Left lung (tissue), 14 donors: ENCODE measurements at places on chromosomes 5 and 9. TPM values are rescaled to one million over a fixed set of nuclear protein-coding genes. Genes with fewer than 3 reads are reported as not detected.

ST6GALNAC4 gene
- polyA plus RNA-seq: 23.0 TPM

ANKDD1B gene
- polyA plus RNA-seq: 4.7 TPM

DNA sequence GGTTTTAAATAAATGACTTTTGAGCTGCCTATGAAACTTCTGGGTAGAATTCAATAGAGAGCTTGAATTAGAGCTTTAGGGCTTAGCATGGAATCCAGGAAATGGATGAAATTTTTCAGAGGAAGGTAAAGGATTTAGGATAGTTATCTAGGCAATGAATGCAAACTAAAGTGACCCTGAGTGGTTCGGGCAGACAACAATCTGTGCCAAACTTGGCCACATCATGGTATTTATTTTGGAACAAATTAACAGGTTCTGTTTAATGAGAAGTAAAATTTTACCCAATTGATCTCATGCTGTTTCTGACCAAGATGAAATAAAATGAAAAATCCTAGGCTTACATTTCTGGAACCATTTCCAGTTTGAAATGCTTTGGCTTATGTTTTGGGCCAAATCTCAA, 934.4 kb downstream of the MAT2B start:
- H3K4me1 ChIP-seq: no peaks in the 10 kb centered on the region
- no peak overlapping the region for H3K4me3 ChIP-seq
- H3K27ac ChIP-seq: no peak overlapping the region
- no peaks in the 10 kb centered on the region for H3K36me3 ChIP-seq

GRCh38 chr9:109721001-109721400, 59.0 kb upstream of the PALM2AKAP2 start:
- no peak overlapping the region for H3K27ac ChIP-seq
- no peak for DNase-seq
- no peaks in the 10 kb centered on the region for H3K36me3 ChIP-seq

GRCh38 chr5:66967102-66967501, 229.5 kb downstream of the CD180 start:
- H3K27me3 ChIP-seq: no peaks in the 10 kb centered on the region
- H3K27ac ChIP-seq: no peak overlapping the region
- no peak for DNase-seq
- no peaks in the 10 kb centered on the region for H3K36me3 ChIP-seq
- peaks cover 6% of the 10 kb centered on the region for H3K4me1 ChIP-seq

- DNase-seq: no peak
- H3K4me1 ChIP-seq: no peaks in the 10 kb centered on the region
- H3K36me3 ChIP-seq: no peaks in the 10 kb centered on the region
- H3K27me3 ChIP-seq: no peaks in the 10 kb centered on the region
Observed at GRCh38 chr9:136016572-136017288, 55.6 kb upstream of the UBAC1 start.

DNA sequence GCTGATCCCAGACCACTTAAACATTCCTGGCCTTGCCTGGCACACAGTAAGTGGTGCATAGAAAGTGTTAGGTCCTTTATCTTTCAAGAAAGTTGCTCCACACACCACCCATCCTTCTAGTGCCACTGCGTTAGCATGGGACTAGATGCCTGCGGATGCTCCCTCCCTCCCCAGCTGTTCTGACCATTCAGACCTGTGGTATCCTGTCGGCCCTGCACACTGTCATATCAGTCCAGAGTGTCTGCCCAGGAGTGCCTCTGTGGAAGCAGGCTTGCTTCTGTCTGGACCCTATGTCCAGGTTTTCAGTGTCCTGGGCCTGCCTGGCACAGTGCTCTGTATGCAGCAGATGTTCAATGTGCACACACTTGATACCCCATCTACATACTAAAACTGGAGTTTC, 38.3 kb upstream of the SMU1 start:
- H3K27me3 ChIP-seq: no peaks in the 10 kb centered on the region
- H3K27ac ChIP-seq: no peak overlapping the region
- no peaks in the 10 kb centered on the region for H3K36me3 ChIP-seq

DNA sequence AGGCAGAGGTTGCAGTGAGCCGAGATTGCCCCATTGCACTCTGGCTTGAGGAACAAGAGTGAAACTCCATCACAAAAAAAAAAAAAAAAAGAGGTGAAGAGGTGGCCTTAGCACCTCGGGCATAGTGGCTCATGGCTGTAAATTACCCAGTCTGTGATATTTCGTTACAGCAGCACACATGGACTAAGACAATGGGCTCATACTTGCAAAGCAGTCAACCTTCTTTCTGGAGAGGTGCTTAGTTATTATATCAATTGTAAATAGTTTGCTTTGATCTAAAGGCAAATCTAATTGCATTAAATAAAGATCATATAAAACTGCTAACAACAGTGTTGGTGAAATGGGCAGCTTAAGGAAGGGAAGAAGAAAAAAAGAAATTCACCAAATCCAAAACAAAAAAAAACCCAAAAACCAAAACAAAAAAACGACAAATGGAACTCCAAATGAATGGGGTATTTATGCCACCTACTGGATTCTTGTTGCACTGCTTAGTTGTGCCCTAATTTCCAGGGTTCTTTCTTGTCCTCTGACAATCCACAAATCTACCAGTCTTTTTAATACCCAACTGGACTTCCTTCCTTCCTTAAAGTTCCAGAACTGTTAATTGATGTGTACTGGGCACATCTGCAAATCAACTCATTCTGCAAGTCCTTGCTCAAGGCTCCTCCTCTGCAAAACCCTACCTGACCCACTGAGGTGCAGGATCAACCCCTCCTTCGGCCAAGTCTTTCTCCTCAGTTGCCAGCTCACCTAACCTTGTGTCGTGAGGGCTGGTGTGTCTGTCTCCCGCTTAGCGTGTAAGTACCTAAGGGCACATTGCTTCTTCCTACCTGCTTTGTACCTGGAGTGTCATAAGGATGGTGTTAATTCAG, 35.0 kb upstream of the DMRT1 start:
- no peak for DNase-seq
- no peaks in the 10 kb centered on the region for H3K36me3 ChIP-seq
- H3K27me3 ChIP-seq: no peaks in the 10 kb centered on the region
- no peak overlapping the region for H3K27ac ChIP-seq
- H3K4me1 ChIP-seq: no peaks in the 10 kb centered on the region
